ENCODE measurements at places on chromosomes 3 and 15. TPM values are rescaled to one million over a fixed set of nuclear protein-coding genes. Genes with fewer than 3 reads are reported as not detected.

The CIAO2A gene
- total RNA-seq: 89.8 TPM

The GOLGA6D gene
- total RNA-seq: not detected

The PRTG gene
- total RNA-seq: 11.4 TPM

The C2CD4A gene
- total RNA-seq: 0.15 TPM

The LRRIQ4 gene
- total RNA-seq: not detected

The GOLGA8R gene
- 0.80 TPM for total RNA-seq

The ARPIN gene
- 6.3 TPM for total RNA-seq

The NSUN3 gene
- total RNA-seq: 14.4 TPM

The SCAP gene
- 49.7 TPM for total RNA-seq

The TRIP4 gene
- 42.8 TPM for total RNA-seq

The P2RY1 gene
- 0.08 TPM for total RNA-seq

The IMPG2 gene
- 0.10 TPM for total RNA-seq

The ADGRG7 gene
- total RNA-seq: not detected

The TRH gene
- total RNA-seq: not detected

The RPL39L gene
- 37.7 TPM for total RNA-seq

The CAV3 gene
- total RNA-seq: not detected

The RETNLB gene
- not detected for total RNA-seq

The PPIB gene
- 407 TPM for total RNA-seq

The TGM4 gene
- 0.46 TPM for total RNA-seq

The PLSCR4 gene
- 3.5 TPM for total RNA-seq

The GPR149 gene
- total RNA-seq: not detected

The SRP14 gene
- total RNA-seq: 166 TPM

The TICRR gene
- total RNA-seq: 20.5 TPM

The MRPL46 gene
- 31.3 TPM for total RNA-seq

The CD200R1 gene
- 0.05 TPM for total RNA-seq

The THPO gene
- total RNA-seq: not detected

The RPUSD3 gene
- 40.4 TPM for total RNA-seq

Data from Panc1 (cell line).